G401 (cell line): ENCODE measurements at places on chromosomes 16 and 17.

GRCh38 chr17:27526604-27527002 lies 70.4 kb downstream of the KSR1 start:
- no peak for DNase-seq

GRCh38 chr17:80769516-80769915 lies 222.1 kb upstream of the CHMP6 start:
- no peak for DNase-seq

DNA sequence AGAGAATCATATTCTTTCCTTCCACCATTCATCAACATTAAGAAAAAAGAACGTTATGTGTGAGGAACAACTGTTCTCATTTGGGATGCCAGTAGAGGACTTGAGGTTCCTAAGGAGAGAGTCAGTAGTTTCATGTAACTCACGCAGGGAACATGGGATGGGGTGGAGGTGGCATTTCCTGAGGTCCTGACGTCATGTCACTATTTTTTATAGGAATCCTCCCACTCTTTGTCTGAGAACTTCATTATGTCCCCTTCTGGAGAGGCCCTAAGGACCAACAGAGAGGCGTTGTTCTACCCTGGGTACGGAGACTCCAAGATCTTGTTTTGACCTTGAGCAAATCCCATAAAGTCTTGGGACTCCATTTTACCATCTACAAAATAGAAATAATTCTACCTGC lies 211.7 kb upstream of the SOX9 start:
- no peak for DNase-seq

- no peak for DNase-seq
These were observed 149.3 kb upstream of the GSE1 start for GRCh38 chr16:85463672-85464382.

DNA sequence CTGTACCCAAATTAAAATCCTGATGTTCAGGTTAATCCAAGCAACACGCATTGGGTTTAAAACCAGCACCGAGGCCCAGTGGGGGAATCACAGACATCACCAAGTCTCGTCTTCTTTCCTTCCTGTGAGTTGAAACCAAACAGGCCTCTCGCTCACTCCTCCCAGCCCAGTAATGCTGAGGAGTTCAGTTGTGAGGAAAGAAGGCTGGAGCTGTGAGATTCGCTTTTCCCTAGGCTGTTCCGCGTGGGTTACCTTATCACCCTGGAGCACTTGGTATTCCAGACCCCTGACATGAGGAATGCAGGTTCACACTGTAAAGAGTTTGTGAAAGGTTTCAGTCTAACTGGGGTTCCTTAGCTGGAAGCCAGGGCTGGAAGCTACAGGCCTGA lies 20.8 kb downstream of the CIBAR2 start:
- no peak for DNase-seq

GRCh38 chr17:3803308-3803640 lies 2.3 kb upstream of the ITGAE start:
- DNase-seq, result no peak

DNA sequence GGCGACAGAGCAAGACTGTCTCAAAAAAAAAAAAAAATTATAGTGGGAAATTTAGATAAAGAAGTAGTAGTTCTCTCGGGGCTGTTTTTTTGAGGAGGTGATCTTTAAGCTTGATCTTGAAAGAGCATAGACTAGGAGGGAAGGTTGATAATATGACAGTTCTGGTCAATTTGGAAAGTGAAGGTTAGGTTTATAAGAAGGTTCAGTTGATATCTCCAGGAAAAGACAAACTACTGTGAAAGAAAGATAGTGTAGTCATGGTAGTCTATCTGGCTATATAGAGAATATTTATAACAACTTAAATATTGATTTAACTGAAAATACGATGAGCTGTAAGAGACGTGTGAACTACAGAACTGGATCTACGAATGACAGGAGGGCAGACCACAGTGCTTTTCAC lies 3.1 kb downstream of the ATF7IP2 start:
- no peak for DNase-seq

DNA sequence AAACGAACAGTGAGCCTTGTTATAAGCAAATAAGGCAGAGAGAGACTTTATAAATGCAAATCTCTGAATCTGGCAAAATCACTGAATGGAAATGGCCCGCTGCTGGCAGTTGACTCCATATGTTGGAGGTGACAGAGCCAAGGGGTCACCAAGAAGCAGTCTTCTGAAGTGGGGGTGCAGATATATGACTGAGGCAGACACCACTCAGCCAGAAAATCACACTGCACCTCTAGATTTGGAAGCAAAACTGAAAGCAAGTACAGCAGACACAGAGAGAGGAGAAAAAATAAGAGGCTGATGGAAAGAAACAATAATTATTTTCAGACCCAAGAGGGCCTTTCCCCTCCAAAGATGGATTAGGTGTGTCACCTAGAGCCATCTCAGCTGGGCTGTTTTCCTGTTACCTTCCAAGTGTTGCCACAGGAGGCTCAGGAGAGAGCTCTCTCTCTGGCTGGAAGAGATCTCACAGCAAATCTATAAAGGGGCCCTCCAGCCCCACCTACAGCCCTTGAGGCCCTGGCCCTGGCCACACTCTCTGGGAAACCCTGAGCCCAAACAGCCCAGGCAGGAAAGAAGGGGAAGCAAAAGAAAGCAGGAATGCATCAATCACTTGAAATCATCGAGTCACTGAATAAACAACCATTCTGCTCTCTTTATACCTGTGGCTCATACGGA lies 585.1 kb upstream of the PSMD7 start:
- no peak for DNase-seq

DNA sequence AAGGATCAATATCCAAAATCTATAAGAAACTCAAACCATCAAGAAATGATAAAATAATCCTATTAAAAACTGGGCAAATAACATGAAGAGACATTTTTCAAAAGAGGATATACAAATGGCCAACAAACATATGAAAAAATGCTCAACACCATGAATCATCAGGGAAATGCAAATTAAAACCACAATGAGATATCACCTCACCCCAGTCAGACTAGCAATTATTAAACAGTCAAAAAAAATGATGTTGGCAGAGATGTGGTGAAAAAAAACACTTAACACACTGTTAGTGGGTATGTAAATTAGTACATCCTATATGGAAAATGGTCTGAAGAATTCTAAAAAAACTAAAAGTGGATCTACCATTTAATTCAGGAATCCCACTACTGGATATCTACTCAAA lies 379.0 kb upstream of the SOX9 start:
- no peak for DNase-seq

DNA sequence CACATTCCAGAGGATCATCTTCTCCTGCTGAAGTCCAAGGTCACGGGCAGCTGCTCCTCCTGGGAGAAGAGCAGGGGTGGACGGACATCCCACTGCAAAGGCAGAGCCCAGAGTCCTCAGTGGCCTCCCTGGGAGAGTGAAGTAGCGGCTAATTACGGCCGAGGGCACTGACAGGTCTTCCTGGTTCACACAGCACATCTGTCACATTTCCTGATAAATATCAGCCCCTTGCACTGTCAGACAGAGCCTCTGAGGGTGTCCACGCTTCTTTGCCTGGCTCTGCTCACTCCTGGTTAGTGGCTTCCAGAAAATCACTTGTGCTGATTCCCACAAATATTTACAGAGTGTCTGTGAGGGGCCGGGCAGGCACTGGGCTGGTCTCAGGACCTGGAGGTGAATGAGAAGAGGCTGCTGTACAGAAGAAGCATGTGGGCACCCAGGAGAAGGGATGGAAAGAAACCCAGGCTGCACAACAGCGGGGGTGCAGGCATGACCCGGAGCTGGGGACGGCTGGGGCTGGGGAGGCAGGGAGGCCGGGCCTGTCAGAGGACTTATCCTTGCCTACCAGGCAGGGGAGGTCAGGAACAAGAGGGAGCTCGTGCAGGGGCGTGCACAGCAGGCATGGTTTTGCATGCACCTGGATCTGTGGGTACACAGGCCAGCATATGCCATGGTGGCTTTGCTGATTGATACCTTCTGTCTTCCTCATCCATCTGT lies 258.2 kb upstream of the TNRC6C start:
- no peak for DNase-seq

- DNase-seq, result no peak
These were observed 2.2 kb downstream of the MYO19 start for GRCh38 chr17:36532435-36532975.
